BJ (cell line): ENCODE measurements at places on chromosomes 3 and 15.

- no peak for DNase-seq
These were observed 19.2 kb downstream of the PXYLP1 start for GRCh38 chr3:141250828-141251227.

GRCh38 chr3:135908225-135908624 is 57.3 kb upstream of the PPP2R3A start:
- no peak for DNase-seq

DNA sequence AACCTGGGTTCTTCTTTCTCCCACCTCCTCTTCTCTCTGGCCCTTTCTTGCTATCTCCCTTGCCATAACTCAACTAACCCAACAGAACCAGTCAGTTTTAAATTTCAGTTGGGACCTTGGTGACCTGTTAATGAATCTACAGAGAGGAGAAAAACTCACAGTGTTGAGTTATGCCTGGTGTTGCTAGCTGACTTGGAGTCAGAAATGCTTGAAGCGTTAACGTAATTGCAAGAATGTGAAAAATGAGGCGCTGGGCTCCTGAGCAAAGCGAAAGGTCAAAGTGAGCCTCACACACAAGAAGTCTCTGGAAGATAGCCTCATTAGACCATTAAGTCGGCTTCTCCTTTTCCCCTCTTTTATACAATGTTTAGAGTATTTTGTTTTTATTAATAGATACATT is 18.4 kb downstream of the MEIS2 start:
- no peak for DNase-seq

DNA sequence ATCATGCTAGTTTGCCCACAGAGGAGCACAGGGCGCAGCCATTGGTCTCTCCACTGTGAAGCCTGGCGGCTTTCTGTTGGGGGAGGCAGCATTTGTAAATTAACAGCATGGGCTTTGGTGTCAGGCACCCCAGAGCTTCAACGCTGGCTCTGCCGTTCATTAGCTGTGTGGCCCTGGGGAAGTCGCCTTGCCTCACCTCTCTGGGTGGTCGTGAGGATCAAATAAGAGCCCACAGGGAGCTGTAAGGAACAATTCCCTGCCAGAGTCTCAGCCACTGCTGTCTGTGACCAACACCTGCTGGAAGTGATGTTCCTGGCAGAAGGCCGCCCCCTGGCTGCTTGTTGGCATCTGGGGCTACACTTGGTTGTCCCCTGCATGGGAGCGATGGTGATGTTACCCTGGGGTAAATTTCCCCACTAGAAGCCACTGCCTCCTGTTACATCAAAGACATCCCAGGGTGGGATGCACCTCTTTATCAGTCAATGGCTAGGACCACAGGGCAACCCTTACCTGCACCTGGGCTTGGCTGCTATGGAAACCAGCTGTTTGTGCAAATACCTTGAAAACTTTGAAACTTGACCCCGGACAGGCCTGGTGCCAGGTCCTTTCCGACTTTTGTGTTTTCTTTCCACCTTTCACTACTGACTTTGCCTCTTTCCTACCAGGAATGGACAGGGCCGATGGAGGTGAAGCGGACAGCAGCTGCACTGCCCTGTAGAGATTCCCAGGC is 36.9 kb downstream of the DNASE1L3 start:
- no peak for DNase-seq

DNA sequence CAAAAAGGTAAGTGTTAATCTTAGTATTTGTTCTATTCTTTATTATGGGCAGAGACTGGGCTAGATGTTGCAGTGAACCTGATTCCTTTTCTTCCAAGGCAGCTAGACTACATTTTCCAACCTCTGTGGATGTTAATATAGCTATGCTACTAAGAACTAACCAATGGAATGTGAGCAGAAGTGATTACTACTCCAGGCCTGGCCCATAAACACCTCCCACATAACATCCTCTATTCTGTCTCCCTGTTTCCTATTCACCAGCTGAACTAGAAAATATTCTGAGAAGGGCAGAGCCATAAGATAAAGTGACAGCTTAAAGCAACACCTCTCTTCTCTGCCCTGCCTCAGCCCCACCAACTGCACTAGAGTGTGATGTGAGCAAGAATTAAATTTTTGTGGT is 29.4 kb downstream of the CD200R1L start:
- DNase-seq, result no peak

DNA sequence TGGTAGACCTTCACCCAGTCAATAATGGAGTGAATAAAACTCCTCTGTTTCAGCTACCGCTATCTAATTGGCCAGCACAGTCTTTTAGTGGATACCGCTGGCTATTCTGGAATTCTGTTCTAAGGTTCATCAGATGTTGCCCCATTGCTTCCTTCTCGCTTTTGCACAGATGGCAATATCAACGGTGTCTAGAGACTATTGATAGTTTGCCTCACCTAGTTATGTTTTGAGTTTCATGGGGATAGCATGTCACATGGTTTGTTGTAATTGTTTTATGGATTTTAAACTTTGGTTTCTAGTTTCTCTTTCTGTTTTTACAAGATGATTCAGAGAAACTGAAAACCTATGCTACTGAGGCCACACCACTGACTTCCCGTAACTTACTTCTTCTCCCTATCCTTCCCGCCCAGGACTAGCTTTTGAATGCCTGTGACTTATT is 2.0 kb downstream of the XRN1 start:
- DNase-seq, result no peak

GRCh38 chr15:85762039-85762755 is 32.5 kb downstream of the KLHL25 start:
- no peak for DNase-seq

- DNase-seq, result no peak
These were observed 249.1 kb downstream of the PLCL2 start for GRCh38 chr3:17133632-17134545.

DNA sequence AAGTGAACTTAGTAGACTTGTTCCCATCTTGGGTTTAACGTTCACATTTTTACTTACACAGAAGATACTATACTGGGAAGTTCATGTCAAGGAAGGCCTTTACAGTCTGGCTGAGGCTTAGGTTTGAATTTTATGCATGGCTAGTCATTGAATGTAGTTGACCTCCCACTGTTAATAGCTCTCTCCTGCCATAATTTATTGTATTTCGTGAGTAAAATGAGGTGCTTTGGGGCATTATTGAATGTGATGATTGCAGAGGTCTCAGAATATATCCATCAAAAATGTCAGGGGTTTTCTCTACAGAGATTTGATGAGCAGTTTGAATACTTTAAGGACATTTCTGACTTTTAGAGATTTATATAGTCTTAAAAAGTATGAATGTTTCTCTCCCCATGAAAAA is 356.6 kb upstream of the GRM7 start:
- DNase-seq, result no peak

- no peak for DNase-seq
These were observed 760.4 kb downstream of the NTRK3 start for GRCh38 chr15:87496109-87496508.
